T follicular helper cell (primary cell): ENCODE measurements at places on chromosomes 5 and 9.

- no peak for DNase-seq
These were observed 29.5 kb downstream of the POU4F3 start for GRCh38 chr5:146368137-146368536.

GRCh38 chr9:34773306-34773910, 63.5 kb upstream of the CCL21 start:
- no peak for DNase-seq

GRCh38 chr5:132859889-132860437, 6.3 kb downstream of the GDF9 start:
- DNase-seq = no peak

DNA sequence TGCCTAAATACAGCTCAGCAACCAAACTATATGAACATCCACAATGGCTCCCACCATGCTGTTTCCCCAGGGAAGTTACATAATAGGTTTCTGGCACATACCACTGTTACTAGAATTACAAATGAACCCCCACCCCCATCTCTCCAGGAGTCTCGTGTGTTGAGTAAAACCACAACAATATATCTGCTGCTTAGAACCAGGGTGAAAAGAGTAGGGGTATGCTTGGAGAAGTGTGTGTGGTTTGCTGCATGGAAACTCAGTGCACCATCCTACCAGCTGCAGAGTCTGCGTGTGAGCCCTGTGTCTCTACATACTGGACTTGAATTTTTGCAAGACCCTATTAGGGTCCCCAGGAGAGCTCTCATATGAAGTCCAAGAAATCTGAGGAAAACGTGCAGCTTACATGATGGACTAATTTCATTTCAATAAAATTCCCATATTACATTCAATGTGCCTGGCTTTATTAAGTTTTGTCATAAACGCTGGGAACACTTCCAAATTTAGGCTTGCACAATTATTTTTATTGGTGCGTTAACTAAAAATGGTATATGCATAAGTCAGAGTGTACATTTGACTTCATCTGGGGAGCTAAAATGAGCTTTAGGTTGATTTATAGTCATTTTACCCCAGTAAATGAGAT, 104.5 kb upstream of the NFIB start:
- DNase-seq = no peak

GRCh38 chr9:76846297-76846696, 59.6 kb downstream of the PRUNE2 start:
- DNase-seq = no peak

DNA sequence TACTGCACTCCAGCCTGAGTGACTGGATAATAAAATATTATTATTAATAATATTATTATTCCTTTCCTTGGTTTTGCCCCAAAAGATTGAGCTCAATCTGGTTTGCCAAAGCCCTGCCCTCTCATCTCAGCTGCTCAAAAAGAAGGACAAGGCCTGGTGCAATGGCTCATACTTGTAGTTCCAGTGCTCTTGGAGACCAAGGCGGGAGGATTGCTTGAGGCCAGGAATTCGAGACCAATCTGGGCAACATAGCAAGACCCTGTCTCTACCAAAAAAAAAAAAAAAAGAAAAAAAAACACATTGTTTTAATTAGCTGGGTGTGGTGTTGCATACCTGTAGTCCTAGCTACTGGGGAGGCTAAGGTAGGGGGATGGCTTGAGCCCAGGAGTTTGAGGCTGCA, 13.7 kb upstream of the DENND1A start:
- DNase-seq = no peak

GRCh38 chr9:85443190-85443598, 298.6 kb downstream of the AGTPBP1 start:
- no peak for DNase-seq

DNA sequence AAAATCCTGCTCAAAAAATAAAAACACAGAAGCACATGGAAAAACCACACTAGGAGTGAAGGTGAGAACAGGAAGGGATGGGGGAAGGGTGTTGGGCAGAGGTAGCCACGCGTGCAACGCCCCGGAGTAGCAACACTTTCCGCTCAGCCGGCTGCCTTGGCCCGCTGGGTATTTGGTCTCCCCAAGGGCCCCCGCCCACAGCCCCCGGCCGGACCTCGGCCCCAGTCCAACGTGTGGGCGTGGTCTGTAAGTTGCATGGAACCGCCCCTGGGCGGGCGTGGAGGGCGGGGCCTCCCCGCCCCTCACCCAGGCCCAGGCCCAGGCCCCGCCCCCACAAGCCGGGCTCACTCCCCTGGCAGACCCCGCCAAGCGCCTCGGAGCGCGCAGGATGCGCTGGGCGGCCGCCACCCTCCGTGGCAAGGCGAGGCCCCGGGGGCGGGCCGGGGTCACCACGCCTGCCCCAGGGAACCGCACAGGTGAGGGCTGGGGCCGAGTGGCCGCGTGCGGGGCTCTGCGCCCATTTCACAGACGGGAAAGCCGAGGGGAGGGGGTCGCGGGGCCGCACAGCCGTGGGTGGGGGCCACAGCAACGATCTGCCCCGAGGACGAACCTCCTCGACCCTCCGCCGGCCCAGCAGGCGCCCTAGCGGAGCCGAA, at the start of gene SUSD3:
Gene SUSD3, plus strand, starts transcription at position 347 of the 656 bp plus-strand sequence. Its CDS starts 42 bp downstream, at position 389.
- peak; percentile 55 for DNase-seq

DNA sequence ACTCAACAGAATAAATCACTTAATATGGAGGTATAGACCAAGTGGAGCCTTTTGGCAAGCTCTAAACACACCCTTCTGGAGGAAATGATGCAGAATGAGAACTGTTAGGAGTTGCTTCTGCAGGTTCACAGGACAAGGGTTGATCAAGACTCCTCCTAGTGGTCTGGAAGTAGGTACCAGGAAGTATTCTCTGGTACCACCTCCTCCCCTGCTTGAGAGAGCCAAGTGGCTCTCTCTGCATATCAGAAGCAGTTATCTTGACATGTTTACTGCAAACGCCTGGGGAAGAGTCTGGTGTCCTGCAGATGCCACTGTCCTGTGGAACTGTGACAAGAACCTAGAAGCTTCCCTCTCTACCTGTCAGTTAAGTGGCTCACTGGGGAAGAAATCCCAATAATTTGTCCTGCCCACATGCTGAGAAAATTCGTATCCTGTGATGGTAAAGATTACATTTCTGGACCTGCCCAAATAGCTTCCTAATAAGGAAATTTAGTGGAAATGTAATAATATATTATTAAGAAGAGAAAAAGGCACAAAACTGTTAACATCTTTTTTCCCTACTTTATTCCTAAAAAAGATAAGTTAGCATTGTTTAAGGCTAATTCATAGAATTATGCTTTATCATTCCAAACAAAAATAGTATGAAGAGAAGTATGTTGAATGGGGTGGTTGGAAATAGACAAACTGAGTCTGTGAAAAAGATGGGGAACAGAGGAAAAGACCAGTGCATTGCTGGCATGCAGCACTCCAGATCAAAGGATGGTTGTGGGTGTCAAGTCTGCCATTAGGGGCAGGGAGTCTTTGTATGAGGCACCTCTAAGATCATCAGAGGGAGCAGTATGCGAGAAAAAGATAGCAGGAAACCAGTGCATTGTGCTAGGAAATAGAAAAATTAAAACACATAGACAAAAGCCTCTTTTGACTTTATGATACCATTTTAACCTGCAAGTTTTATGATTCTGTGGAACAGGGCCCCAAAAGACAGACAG, 118.8 kb downstream of the CDC42SE2 start:
- peak; percentile 37 for DNase-seq

DNA sequence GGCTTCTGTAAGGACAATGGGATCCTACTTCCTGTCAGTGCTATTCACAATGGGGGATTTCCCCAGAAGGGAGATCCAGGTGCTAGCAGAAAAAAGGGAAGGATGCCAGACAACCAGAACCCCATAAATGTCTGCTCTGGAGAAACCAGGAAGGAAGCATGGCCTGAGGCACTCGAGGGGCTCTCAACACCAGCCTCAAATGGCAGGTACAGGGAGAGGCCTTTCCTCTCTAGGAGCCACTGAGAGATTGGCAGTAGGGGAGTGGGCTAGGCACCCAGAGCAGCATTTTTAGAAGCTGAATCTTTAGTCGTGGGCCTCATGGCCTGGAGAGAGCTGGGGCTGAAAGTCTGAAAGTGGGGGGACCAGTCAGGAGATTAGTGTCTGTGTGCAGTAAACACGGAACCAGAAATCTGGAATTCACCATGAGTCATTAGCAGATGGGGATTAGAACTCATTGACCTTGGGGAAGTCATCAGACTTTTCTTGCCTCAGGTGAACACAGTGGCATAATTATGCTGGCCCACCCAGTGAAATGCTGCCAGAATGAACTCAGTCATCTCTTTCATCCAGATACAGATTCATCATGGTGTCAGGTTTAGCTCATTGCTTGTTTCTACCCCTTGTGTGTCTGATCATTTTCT, 28.3 kb downstream of the ARHGEF28 start:
- no peak for DNase-seq

GRCh38 chr9:107147134-107147533, 135.9 kb upstream of the RAD23B start:
- DNase-seq = no peak

DNA sequence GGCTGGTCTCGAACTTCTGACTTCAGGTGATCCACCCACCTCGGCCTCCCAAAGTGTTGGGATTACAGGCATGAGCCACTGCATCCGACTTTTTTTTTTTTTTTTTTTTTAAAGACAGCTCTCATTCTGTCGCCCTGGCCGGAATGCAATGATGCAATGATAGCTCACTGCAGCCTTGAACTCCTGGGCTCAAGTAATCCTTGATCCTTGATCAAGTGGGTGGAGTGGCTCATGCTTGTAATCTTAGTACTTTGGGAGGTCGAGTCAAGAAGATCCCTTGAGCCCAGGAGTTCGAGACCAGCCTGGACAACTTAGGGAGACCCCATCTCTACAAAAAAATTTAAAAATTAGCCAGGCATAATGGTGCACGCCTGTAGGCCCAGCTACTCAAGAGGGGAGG, 8.1 kb downstream of the SEC24A start:
- DNase-seq = no peak

- no peak for DNase-seq
These were observed 1.0 kb upstream of the DPYSL3 start for GRCh38 chr5:147510885-147511284.

GRCh38 chr5:6585168-6585567, 47.7 kb downstream of the NSUN2 start:
- no peak for DNase-seq

DNA sequence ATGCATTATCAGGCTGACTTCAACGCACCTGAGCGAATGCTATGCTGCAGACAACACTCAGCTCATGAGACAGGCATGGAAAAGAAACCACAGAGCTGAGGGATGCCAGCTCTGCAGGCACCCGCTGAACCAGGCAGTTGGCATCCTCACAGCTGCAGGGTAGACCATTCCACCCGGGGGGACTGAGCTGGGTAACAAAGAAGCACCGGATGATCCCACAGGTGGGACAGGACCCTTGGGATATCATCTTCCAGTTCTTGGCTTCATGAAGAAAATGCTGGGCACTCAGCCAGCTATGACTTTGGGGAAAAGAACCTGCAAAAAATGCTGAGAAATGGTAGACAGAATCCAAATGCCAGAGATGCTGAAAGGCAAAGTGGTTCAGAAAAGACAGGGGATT, 9.6 kb downstream of the EPB41L4B start:
- DNase-seq = no peak

- DNase-seq = no peak
These were observed 1.9 kb upstream of the DMRT2 start for GRCh38 chr9:1048231-1048619.

DNA sequence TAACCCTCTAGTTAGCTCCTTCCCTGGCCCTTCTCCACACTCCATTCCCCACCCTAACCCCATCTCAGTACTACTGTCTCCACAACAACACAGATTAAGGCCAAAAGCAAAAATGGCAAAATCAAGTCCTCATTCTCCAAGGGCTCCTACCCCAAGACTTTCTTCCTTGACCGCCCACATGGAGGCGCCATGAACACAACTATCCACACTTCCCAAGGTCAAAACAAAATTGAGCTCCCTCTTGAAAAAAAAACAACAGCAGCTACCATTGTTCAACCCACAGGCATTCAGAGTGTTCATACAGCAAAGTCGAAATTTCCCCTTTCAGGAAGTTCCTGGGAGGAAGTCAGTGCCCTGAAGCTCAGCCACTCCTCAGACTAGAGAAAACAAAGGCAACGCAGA, 54.4 kb downstream of the GNAQ start:
- DNase-seq = peak; percentile 25
